Common myeloid progenitor, CD34-positive (primary cell): ENCODE measurements at places on chromosomes 3 and 15.

DNA sequence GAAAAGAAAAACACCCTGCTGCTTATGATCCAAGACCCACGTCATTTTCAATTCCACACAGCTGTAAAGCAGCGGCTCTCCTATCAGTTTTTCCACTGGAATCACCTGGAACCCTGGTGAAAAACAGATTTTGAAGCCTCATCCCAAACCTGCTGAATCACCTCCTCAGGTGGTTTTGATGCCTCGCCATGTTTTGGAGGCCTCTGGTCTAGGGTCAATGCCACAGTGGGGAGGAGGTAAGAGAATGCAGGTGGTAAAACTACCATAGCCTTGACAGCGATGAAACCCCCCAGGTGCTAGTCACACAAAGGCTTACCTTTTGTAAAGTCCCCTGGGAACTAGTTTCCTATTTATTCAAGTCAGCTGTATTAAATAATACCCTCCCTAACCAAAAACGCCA is 24.8 kb downstream of the MYO1E start:
- no peak for DNase-seq

GRCh38 chr3:150497956-150498355 is 48.3 kb downstream of the SERP1 start:
- peak; percentile 54 for DNase-seq

GRCh38 chr3:4409415-4409814 is 57.7 kb downstream of the SUMF1 start:
- no peak for DNase-seq

DNA sequence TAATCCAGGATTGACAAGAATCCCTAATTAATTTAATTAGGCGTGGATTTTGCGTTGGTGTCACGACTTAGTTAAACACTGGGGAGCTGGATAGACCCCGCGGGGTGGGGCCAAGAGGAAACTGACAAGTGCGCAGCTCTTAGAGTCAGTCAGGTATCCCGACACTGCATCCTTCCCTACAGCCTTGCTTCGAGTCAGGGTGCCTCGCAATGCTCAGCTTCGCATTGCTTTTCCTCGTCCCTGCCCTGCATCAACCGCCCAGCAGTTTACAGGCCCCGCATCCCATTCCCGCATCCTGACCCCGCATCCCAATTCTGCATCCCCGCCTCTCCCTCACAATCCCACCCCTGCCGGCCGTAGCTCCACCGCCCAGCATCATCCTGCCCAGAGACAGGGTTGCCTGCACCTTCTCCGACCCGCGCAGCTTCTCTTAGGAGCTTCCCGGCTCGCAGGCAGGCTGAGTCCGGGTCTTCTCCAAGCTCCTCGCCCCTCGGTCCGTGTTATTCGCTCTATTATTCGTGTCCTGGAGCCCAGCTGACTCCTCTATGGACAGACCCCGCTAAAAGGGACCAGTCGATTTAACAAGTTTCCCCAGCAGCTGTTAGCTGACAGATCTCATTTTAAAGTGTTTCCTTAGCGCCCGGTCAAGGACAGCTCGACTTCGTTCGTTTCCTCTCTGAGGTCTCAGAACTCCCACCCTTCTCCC is 699 bp upstream of the SHOX2 start:
- DNase-seq = peak; percentile 42

DNA sequence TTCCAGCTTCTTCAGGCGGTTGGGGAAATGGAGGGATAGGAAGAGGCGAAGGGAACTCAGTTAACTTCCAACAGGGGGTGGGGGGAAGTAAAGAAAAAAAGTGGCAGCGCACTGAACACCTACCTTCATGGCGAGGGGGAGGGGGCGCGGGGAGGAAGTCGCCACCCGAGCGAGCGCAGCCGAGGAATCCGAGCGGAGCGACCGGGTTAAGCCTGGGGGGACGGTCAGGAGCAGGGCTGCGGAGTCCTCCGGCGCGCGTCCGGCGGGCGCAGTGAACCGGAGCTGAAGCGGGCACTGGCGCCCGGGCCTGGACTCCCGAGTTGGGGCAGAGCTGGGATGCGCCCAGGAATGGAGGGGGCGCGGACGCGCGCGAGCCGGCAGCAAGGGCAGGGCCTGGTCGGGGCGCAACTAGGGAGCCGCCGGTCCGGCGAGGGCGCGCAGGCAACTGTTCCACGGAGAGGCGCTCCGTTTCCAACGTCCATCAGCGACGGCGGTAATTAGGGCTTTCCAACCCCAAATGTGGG is at the start of gene WNT5A:
Gene WNT5A (minus strand): TSS at position 450 of the 524 bp plus-strand sequence. CDS start 321 bp downstream, at position 129.
- DNase-seq = no peak

DNA sequence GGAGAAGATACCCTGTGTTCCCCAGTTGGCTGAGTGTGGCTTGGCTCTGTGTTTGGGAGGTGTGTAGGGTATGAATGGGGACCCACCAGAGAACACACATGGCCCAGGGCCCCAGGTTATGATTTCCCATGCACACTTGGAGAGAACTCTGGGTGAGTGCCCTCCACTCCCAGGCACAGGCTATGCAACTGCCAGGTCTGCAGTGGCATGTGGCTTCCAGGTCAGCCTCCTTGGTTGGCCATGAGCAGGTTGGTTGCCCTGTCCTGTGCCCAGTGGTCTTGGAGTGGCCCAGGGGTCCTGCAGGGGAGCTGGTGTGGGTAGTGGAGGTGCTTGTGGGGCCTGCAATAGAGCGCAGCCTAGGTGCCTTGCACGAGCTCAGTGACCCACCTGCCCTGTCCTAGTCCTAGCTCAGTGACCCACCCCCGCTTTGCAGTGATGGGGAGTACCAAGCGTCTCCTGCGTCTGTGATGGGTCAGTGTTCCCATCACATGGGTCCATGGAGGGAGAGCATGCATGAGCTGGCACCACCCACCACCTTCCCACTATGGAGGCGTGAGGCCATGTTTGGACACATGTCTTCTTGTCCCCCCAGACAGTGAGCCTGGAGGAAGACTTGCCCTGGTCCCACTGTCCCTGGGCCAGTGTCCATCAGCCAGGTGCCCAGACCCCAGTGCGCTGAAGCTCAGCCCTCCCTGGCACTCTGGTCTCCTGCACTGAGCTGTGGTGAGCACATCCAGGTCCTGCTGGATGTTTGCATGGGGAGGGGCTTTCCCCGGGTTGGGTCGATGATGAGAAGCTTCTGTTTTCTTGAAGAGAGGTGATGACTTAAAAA is 217.3 kb downstream of the SNRPN start:
- no peak for DNase-seq

GRCh38 chr3:42732829-42733459 is 30.3 kb upstream of the HHATL start:
- DNase-seq = no peak

GRCh38 chr15:40550341-40551037 is 14.4 kb downstream of the CCDC32 start:
- peak; percentile 4 for DNase-seq

- no peak for DNase-seq
Measured at GRCh38 chr3:184678317-184679055, 33.4 kb downstream of the MAGEF1 start.

GRCh38 chr3:179449636-179450035 is 1.6 kb downstream of the GNB4 start:
- DNase-seq = no peak

GRCh38 chr15:33968224-33968623 is at the start of gene CHRM5:
TSS of gene CHRM5 (plus strand) at chr15:33968497. CDS start at chr15:34062718, 94,221 bp downstream.
- no peak for DNase-seq

GRCh38 chr15:67188551-67189218 is 65.8 kb downstream of the AAGAB start:
- no peak for DNase-seq
